Heart right ventricle (tissue), 16 donors: ENCODE measurements at places on chromosomes 12 and 14. TPM values are rescaled to one million over a fixed set of nuclear protein-coding genes. Genes with fewer than 3 reads are reported as not detected.

GRCh38 chr12:94230357-94230905 lies 82.1 kb downstream of the PLXNC1 start:
- no peak for DNase-seq

DNA sequence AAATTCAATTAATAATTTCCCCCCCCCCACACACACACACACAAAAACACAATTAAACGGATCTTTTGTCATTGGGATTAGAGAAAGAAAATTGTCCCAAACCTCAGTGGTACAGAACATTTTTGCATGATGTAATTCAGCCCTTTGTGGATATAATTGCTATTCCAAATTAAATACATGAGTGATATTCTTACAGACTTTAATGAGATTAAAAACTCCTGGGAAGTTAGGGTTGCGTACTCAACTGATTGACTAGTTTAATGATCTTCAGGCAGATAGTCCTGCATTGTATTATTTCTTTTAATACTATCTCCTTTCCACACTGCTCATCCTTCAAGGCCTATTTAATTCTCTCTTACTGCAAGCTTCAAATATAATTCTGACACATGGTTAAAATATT lies 711.8 kb upstream of the LRFN5 start:
- no peak for DNase-seq

- DNase-seq: no peak
These were observed 2.7 kb downstream of the NCKAP5L start for GRCh38 chr12:49825360-49825970.

DNA sequence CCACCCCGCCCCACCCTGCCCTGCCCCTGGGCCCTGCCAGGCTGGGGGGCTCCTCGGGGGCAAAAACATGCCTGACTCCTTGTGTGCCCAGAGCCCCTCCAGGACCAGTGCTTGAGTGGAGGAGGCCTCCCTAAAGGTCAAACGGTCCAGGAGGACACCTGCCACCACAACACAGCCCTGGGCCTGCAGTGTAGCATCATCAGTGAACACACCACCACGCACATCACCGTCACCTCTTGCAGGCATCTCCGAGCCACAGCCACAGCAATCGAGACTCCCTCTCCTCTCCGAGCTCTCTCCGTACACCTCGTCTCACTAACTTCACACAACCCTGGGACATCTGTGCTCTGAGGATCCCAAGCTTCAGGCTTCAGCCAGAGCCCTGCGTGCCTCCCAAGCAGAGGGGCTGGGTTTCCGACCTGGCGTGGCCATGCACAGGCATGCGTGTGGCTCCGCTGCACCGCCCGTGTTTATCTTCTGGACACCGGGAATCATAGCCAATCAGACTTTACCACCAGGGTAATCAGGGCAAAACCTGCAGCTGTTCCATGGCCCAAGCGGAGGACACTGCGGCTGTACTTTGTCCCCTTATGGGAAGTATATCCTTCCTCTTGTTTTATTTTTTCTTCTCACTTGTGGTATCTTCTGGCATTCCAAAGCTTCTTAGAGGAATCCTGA lies 6.2 kb upstream of the DIO3 start:
- DNase-seq: no peak

Gene TCL1B
- not detected for total RNA-seq

DNA sequence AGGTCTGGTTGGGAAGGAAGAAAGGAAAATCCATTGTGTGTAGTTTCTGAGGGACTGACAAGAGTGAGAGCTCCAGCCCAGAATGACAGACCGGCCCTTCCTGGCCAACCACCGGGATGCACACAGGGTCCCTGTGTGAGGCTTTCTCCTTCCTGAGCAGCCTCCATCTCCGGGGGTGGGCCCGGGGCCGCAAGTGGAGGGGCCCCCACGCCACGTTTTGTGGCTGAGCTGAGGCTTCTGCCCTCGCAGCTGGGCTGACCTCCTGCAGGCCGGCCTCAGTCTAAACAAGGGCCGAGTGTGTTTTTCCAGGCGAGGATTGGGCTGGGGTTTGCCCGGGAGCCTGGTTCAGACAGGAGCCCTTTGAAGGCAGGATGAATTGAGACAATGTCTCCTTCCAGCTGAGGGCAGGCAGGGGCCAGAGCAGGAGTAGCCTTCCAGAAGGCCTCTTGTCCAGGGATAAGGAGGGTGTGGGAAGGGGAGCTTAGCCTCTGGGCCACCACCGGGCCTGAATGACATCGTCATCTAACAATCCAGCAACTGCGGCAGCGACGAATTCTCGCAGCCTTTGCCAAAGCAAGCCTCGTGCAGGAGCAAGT lies 96.5 kb upstream of the NCOR2 start:
- no peak for DNase-seq

DNA sequence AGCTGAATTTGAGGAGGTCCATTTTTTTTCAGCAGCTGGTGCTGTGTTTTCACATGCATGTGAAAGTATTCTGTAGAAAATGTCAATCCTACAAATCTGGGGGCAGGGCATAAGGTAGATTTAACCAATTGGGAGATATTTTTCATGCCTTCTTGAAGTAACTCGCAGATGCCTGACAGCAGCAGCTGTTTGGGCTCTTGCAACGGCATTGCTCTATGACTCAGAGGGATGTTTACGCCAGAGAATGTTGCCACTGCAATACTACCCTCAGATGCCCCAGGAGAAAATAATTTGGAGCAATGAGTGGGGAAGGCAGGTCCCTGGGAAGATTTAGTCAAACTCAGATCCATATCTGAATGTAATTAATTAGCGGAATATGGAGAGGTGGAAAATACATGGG lies 42.5 kb upstream of the MYBPC1 start:
- peak; percentile 16 for DNase-seq

DNA sequence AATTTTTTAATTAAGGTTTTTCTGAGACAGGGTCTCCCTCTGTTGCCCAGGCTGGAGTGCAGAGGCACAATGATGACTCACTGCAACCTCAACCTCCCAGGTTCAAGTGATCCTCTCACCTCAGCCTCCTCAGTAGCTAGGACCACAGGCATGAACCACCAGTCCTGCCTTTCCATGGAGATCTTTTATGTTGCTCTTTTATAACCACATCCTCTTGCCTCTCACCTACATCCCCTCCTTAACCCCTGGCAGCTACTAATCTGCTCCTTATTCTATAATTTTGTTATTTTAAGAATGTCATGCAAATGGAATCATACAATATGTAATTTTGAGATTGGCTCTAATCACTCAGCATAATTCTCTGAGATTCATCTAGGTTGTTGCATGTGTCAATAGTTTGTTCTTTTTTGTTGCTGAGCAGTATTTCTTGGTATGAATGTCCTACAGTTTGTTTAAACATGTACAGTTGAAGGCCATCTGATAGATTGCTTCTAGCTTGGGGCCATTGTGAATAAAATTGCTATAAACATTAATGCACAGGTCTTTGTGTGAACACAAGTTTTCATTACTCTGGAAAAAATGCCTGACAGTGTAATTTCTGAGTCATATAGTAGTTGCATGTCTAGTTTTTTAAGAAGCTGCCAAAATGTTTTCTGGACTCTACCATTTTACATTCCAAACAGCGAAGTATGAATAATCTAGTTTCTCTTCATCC lies 249.2 kb upstream of the AMIGO2 start:
- DNase-seq: no peak

DNA sequence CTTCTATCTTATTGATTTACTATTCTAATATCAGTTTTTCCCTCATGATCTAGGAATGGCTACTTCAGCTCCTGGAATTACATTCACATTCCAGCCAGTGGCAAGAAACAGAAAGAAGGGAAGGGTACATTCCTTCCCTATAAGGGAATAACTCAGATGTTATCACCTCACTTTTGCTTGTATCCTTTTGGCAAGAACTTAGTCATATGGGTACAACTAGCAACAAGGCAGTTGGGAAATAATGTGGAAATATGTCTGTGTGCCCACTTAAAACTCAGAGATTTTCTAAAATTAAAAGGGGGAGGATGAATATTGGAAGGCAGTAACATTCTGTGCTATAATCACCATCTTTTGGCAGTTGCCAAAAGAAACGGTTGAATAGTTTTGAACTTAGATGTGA lies 85.6 kb downstream of the MSRB3 start:
- DNase-seq: no peak

GRCh38 chr14:64680013-64680713 lies 24.1 kb upstream of the PLEKHG3 start:
- DNase-seq: no peak

- no peak for DNase-seq
These were observed 85.5 kb upstream of the EGLN3 start for GRCh38 chr14:34036319-34036766.

DNA sequence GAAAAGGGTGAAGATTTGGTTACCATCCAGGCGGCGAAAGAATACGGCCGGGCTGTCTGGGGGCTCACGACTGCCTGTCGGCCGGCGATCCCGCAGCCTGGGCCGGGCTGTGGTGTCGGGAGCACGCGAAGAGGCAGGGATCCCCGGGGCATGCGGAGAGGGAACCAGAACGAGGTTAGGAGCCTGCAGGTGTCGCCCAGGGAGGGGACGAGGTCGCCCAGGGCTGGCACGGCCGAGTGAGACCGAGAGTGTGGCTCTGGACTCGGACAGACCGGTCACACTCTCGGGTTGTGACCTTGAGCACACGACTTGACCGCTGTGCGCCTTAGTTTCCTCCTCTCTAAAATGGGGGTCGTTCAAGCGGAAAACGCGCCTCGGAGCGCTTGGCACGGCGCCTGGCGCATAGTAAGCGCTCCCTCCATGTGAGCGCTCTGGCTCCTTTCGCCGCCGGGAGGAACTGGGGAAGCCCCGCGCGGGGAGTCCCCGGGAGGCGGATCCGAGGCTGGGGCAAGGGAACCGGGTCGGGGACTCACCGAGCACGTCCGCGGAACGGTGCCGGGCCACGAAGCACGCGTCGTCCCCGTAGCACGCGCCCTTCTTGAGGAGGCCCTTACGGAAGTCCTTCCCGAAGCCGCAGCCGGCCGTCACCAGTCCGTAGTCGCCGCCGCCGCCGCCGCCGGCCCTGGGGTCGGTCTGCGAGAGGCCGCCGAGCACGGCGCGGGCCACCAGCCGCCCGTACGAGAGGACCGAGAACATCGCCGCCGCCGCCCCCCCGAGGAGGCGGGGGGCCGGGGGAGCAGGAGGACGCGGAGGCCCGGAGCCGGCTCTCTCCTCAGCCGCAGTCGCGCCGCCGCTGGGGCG lies 612 bp downstream of the PPTC7 start:
- peak; percentile 55 for DNase-seq

DNA sequence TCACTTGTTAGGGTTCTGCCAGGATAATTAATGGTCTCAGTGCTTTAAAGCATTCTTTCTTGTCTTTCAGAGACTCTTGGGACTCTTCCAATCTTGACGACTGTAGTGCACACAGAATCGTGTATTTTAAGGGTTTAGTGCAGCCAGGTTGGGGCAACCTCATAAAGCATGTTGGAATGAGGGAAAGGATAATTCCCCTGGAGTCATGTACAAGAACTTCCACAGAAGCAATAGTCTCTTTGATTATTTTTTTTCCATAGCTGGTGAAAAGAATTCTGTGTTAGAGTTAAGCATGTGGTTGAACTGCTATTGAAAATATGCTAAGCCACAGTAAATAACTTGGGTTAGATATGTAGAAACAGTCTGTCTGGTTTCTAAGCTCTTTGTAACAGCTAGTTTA lies 246.8 kb upstream of the DAAM1 start:
- DNase-seq: no peak

- DNase-seq: no peak
These were observed 594.1 kb downstream of the NRXN3 start for GRCh38 chr14:78764240-78764639.

DNA sequence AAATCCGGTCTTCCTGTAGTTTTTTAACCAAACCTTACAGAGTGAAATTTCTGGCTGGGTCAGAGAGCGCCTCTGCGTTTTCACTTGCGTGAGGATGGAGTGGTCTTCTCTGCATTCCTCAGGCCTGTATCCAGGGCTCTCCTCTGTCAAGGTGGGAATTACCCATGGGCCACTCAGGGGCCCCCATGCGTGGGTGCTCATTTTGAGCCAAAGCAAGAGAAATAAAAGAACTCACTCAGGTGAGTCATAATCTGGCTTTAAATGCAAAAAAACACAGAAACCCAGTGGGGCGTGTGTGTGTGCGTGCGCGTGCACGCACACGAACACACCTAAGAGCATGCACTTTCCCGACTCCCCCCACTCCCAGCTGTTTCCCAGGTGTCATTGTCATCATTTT lies 104.0 kb upstream of the PWP1 start:
- no peak for DNase-seq

DNA sequence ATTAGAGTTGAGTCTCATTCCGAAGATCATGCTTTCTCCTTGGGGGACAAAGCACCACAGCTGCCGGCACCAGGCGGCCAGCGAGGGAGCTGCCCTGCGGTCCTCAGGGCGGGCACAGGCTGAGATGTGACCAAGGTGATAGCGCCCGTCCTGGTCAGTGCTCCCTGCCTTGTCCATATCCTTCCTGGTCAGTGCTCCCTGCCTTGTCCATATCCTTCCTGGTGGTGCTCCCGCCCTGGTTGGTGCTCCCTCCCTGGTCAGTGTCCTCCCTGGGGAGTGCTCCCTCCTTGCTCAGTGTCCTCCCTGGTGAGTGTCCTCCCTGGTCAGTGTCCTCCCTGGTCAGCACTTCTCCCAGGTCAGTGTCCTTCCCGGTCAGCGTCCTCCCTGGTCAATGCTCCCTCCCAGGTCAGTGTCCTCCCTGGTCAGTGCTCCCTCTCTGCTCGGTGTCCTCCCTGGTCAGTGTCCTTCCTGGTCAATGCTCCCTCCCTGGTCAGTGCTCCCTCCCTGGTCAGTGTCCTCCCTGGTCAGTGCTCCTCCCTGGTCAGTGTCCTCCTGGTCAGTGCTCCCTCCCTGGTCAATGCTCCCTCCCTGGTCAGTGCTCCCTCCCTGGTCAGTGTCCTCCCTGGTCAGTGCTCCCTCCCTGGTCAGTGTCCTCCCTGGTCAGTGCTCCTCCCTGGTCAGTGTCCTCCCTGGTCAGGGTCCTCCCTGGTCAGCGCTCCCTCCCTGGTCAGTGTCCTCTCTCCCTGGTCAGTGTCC lies 92.2 kb downstream of the ADGRD1 start:
- no peak for DNase-seq

- no peak for DNase-seq
These were observed 60.0 kb downstream of the PTPRB start for GRCh38 chr12:70577283-70577634.

Gene HNF1A
- not detected for total RNA-seq

Gene NKX2-1
- not detected for total RNA-seq

DNA sequence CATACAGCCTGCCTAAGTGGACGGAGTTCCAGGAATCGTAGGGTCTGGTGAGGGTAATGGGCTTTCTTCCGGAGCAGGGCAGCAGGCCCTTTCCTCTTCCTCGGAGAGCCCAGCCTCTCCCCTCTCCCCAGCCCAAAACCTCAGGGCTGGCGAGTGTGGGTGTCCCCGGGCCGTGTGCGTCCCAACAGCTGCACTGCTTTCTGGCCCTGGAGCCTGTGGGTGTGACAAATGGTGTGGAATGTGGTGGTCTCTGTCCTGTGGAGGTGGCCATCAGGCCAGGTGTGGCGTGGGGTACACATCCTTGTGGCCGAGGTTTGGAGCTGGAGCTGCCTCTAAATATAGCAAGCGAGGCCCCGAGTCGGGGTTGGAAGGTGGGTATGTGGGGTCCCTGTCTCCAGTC lies 8.5 kb downstream of the ORAI1 start:
- DNase-seq: no peak
